ENCODE measurements at places on chromosomes 13 and 19.

DNA sequence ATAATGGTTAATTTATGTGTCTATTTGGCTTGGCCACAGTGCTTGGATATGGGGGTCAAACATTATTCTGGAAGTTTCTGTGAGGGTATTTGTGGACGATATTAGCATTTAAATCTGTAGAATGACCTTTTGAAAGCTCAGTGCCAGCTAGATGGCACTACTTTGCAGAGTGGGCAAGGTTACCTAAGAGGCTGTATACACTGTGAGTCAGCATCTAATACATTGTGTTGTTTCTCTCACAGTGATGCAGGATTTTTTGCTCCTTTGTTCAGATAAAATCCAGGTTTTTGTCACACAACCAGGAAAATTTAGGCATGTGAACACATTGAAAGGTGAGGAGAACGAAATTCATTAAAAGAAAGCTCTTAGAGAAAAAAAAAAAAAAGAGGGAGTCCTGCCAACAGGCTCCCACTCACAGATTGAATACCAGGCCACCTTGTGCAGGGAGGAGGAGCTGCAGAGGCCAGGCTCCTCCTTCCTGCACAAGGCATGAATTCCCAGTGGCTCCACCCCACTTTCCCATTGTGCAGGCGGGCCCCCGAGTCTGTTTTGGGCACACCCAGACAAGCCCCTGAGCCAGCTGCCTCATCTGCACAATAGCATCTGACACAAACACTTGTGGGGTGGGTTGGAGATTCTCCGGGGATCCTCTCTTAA, 551.0 kb upstream of the ATXN8OS start:
- no peak for DNase-seq

GRCh38 chr19:6218491-6219146, 61.2 kb downstream of the MLLT1 start:
- peak; percentile 80 for DNase-seq

DNA sequence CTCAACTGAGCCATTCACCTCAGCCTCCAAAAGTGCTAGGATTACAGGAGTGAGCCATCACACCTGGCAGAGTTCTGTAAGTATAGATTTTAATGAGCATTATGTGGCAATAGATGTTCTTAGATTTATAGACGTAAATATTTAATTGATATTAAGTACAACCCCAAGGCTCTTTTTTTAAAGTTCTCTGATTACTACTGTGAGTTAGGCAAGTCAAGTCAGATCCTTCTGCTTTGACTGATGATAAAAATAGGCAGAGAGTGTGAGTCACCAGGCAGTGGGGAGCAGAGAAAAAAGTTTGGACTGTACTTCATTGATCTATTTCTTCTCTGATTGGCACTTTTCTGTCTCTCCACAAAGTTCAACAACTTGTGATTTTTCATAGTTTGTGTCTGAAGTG, 1379.9 kb downstream of the UQCRFS1 start:
- DNase-seq, result no peak

- DNase-seq, result no peak
These were observed 1.2 kb upstream of the PNMA8A start for GRCh38 chr19:46472592-46472991.

- no peak for DNase-seq
These were observed 94.0 kb downstream of the PCDH9 start for GRCh38 chr13:67136157-67136556.

DNA sequence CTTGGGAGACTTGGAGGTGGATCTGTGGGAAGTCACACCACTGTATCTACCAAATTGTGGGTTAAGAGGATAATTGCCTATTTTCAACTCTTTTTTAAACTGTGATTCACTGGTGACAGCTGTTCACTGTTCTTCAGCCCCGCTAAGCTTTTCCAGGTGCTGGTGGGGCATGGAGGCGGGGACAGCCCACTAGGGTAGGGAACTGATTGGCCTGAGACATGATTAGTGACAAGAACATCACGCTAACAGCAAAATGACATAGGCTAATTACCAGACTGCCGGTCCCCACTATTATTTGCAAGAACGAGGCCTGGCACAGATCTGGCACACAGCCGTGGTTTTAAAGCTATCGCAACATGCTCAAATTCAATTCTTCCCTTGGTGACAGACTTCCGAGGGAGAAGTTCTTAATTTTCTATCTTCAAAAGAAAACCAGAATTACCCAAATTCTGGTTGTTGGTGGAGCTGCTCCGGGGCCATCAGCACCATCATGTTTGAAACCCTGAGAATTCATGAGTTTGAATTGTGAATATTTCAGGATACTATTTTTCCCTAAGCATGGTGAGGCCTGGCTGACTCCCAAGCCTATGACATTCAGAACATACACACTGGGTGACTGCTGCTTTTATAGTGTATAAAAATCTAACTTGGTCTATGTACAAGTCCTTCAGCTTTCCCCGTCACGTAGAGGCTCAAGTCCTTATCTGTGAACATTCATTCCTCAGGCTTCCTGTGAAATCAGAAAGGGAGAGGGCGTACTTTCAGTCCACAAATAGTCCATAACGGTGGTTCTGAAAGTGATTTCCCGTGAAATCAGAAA, 17.9 kb downstream of the DOCK9 start:
- no peak for DNase-seq

DNA sequence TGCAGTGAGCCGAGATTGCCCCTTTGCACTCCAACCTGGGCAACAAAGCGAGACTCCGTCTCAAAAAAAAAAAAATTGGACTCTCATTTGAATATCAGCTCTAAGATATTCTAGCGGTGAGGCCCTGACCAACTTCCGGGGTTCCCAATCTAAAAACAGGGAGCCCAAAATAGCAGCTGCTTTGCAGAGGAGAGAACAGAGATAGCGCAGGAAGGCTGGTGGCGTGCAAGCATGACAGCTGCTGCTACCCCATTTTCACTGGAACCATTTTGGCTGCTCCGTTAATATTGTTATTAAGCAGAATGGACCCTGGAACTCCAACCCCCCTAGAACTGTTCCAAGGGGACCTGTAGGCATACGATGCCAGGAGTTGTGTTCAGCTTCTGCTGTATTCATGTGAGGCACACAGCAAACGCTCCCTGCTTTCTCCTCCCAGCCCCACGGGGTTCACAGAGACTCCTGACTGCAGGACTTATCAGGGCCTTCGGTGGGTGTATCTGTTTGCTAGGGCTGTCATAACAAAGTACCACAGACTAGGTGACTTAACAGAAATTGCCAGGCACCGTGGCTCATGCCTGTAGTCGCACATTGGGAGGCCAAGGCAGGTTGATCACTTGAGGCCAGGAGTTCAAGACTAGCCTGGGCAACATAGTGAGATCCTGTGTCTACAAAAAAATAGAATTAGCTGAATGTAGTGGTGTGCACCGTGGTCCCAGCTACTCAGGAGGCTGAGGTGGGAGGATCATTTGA, 11.5 kb downstream of the STXBP2 start:
- no peak for DNase-seq

- no peak for DNase-seq
These were observed 19.1 kb downstream of the ZNF264 start for GRCh38 chr19:57210381-57210780.

GRCh38 chr13:71056581-71056980, 810.4 kb downstream of the DACH1 start:
- no peak for DNase-seq

DNA sequence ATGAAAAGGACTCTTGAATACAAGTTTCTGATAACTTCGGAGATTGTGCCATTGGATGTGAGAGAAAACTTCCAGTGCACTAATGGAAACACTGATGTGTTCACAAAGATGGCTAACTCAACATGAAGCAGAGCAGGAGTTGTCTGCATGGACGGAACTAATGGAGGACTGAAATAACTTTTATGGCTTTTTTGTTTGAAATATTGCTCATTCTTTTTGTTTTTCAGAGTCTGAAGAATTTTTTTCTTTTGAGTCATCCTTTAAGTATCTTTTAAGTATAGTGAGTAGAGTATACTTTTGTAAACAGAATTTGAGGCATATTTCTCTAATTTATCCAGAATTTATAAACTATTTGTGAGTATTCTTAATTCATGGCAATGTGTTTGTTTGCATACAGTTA, 25.7 kb downstream of the CRYL1 start:
- DNase-seq, result no peak

DNA sequence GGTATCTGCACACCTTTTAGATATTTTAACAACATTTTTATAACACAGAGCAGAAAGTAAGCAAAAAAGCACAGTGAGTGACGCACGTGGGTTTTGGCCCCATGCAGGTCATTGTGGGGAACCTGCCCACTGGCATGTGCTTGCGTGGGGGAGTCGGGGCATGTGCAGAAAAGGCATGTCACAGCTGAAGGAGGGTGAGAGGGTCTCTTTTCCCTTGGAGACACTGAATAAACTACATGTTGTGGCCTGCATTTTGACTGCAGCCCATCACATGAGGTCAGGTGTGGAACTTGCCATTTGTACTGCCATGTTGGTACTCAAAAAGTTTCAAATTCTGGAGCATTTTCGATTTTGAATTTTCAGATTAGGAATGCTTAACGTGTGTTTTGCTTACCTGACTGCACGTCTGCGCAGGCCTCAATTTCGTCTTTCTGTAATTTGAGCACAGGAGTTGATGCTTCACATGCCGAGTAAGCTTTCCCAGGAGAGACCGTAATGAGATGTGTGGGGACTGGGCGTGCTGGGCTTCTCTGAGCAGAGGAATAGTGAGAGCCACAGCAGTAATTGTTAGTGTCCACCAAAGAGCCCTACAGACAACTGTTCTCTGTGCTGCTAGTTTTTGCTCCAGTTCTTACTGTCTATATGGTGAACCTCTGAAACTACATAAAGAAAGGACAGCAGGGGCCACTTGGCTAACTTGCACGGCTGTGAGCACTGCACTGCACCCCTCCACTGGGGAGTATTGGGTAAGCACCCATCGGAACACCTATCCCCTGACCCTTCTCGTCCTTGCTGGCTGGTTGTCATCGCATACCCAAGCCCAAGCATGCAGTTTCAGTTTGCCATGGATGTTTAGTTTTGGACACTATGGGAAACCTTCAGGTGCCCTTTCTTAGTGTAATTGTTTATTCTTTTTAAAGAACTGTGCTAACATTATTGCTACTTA, 72.9 kb upstream of the GPR183 start:
- no peak for DNase-seq

DNA sequence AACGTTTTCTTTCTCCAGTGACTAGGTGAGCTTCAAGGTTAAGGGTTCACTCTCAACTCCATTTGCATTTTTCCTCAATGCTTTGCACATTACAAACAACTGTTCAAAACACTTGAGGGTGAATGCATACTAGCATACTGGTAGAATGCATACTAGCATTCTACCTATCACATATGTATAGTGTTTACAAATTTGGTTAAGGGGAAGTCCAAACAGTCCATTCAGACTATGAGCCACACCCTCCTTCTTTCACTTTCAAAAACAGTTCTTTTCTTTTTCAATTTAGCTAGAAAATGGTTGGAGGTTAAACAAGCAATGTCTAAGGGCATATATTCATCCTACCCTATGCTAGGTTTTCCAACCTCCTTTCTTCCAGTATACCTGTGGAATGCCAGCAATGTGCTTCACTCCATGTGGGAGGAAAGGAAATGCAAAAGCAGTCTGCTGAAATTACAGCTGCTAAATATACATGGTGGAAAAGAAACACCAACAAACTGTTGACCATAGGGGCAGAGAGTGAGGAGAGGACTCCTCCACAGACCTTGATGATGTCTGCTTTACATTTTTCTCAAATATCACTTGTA, 102.6 kb downstream of the DOCK9 start:
- no peak for DNase-seq

GRCh38 chr13:100542826-100543156, 45.8 kb downstream of the GGACT start:
- peak; percentile 48 for DNase-seq

- DNase-seq, result no peak
These were observed 283.4 kb upstream of the KLHL1 start for GRCh38 chr13:70391678-70392077.

DNA sequence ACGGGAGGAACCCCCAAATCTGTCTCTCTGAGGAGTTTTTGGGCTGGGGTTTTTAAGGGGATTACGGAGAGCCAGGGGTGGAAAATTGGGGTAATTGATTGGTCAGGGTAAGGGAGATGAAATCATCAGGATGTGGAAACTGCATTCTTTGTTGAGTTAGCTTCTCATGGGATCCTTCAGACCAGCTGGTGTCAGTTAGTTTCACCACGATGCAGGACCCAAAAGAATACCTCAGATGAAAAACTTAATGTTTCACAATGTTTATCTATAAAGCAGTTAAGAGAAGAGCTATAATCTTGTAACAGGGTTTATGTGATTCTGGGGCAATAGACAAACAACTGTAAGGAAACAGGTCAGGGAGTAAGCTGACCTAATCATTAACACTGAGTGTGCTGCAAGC, 230.8 kb downstream of the POU4F1 start:
- no peak for DNase-seq

Measured in CD4-positive, alpha-beta T cell treated with Interleukin-21 for 1 hour (primary cell).